Nucleus accumbens (tissue), 56 donors: ENCODE measurements at places on chromosomes 5 and 9.

- DNase-seq: no peak
These were observed 369.0 kb upstream of the RFX3 start for GRCh38 chr9:3894772-3895171.

DNA sequence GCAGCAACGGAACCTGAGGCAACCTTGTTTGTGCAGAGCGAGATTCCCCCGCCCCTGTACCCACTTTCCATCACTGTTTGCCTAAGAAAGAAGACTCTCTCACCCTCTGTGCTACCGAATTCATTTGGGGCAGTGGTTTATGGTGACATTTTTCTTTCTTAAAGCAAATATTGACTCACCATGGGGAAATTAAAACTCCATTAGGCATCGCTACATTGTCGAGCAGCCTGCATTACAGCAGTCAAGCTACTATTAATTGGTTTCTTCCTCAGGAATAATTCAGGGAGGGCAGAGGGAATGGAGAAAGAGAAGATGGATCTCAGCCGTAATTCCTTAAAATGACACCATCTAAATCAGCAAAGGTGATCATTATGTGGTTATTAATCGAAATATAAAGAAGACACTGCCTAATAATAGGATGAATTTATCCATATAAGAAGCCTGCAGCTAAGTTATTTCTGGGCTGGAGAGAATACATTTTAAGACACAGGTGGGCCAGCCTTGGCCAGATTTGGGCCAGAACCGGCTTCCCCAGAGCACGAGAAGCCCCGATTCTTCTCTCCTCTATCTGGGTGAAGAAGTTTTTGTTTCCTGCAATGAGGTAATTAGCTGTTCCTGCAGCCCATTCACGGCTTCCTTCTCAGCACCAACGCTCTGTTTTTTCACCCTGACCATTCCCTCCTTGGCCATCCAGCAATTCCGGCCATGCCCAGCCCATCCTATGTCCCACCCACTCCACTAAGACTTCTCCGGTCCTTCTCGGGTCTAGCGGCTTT is 16.8 kb downstream of the CFAP77 start:
- no peak for DNase-seq

DNA sequence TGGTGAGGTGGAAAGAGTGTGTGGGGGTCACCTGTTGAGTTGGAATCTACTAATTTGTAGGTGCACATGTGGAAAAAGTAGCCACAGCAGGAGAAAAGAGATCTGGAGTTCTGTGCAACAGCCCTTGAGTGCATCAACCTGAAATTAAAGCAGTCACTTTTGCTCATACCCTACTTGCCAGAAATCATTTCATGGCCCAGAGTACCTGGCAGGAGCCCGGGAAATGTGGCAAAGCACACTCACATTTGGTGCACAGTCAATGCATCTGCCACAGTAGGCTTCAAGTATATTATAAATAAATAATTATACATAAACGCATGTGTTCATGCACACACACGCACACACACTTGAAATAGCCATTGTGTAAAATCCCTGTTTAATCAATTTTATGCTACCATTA is 203.0 kb downstream of the ICE1 start:
- DNase-seq: no peak

DNA sequence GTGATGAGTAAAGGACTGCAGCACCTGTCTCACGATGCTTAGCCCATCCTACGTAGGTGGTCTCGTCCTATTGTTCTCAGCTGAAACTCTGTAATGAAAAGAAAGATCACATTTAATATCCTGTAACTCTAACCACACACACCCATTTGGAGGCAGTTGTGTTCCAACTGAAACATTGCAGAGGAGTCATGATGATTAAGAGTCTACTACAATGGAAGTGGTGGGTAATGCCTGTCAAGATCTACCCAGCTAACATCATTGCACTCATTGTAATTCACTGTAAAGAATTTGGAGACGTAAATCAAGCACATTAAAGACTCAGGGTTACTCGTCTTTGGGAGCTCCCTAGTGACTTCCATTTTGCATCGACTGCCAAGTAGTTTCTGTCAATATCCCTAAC is 106.0 kb upstream of the PTPN3 start:
- DNase-seq: peak; percentile 52

GRCh38 chr9:18075253-18075952 is 398.6 kb upstream of the ADAMTSL1 start:
- no peak for DNase-seq

DNA sequence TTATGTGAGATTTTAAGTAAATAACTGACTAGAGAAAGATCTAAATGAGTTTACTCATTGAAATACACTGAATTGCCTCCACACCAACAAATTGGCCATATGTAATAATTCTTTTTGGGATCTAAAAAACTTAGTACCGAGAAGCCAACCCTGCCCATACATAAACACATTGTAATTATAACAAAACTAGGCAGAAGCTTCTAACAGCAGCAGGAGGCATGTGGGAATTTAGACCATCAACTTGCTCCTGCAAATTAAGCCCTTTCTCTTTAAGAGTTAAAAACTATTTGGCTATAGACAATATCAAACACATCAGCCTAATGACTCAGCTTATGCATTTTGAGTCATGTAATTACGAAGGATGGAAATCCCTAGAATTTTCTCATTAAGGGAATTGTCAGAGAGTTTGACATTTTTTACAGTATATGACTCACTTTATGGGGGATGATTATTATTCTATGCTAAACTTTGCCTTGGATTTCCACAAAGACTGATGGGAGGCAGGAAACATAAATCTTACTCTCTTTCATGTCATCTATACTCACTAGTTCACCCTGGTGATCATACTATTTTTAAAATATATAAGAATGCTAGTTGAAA is 1.0 kb downstream of the IL7R start:
- DNase-seq: no peak

DNA sequence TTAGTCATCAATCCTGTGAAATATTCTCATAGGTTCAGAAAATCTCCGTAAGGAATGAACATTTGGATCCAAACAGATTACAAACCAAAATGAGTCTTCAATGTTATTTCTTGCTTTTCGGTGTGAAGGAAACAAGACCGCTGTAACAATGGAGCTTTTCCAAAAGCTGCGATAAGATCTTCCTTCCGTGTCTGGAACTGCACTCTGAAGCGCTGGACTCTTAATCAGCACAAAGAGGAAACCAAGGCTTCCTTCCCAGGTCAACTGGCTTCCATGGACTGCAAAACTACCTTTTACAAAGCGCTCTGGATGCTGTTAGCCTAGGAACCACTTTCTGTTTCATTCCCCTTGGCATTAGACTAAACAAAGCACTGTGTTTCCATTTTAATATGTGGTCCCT is 137.9 kb upstream of the BASP1 start:
- DNase-seq: no peak

DNA sequence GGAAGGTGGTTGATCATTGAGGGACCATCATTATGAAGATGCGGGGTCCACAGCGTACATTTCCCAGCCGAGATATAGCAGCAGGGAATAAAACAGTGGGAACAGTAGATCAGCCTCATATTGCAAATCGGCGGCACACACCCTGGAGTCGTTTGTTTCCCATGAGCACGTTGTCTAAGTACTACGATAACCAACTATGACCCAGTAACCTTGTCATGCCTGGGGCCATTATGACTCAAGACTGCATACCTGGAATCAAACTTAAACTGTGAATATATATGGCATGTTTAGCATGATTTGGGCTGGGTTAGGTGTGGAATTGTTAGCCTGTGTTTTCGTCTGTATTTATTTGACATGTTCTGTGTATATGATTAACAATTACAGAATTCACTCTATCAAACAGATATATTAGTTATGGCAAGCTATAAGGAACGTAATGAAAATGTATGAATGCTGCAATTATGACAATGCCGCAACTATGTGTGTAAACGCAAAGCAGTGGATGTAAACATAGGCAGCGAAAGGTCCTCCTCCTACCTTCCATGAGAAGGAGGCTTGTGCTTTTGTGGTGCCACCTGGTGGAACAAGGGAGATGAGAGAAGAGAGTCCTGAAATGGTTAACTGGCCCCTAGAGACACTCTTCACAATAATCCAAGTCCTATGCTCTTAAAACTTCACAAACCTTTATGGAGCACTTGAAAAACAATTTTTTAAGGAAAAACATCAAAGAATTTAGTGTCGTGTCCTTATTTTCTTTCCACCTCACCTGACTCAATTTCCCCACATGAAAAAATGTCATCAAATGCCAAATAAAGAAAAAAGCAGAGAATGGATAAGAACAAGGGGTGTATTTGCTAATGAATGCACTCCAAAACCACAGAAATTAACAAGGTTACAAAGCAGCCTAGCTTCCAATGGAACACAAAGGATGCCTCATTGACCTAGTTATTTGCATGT is 47.1 kb downstream of the SEMA5A start:
- DNase-seq: no peak

- no peak for DNase-seq
These were observed 137.1 kb upstream of the ERCC6L2 start for GRCh38 chr9:95738438-95738837.

- no peak for DNase-seq
These were observed 72.4 kb downstream of the HABP4 start for GRCh38 chr9:96522366-96522765.

DNA sequence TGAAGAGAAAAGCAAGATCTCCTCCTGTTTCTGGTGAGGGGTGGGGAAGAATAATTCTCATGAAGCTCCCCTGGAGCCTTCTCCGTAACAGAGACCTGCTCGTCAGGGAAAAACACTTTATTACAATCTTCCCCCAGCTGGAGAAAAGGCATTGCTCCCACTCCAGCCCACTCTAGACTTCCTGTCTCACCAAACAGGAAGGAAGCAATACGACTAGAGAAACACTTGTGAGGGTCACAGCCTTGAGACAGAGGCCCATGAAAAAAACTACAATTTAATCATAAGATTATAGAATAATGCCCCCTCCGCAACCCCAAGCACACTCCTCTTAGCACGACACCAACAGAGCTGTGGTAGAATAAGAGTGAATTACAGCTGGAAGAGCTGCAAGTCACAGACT is 197.2 kb upstream of the S1PR3 start:
- DNase-seq: no peak

- DNase-seq: no peak
These were observed 420.3 kb downstream of the GABRG2 start for GRCh38 chr5:162487528-162488525.

DNA sequence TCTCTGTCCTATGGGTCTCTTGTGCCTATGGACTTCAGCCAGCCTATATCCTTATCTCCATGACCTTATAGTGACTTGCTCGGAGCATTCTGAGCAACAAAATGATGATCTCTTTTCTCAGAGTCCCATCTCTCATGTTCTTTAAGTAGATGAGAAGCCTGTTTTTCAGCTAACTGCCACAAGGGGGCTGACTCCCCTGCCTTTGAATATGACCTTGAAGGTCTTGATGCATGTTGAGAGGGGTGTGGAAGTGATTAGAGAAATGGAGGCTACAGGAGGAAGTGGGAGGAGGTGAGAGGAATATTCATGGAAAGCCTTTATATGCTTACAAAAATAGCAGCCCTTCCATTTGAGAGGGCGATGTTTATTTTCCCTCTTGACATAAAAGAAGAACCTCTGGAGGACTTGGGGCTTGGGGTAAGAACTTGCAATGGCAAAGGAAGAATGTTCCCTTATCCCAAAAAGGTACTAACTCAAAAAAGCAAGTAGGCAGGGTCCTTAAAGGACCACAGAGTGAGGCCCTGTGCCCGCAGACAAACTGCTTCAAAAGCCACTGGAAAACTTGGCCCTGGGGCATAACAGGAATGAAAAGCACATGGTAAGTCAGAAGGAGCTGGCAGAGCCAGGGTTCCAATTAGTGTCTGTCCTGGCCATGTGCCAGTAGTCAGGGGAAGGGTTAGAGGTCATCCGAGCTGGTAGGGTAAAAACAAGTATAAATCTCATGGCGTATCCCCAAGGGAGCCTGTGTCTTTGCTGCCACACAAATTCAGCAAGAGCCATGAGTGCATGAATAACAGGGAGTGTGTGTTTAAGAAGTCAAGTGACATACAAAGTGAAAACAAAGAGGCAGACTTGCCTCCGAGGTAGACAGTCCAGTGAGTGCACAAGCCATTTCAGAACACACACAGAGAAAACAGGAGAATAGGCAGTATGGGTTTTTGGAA is 39.1 kb downstream of the FGD3 start:
- DNase-seq: no peak

DNA sequence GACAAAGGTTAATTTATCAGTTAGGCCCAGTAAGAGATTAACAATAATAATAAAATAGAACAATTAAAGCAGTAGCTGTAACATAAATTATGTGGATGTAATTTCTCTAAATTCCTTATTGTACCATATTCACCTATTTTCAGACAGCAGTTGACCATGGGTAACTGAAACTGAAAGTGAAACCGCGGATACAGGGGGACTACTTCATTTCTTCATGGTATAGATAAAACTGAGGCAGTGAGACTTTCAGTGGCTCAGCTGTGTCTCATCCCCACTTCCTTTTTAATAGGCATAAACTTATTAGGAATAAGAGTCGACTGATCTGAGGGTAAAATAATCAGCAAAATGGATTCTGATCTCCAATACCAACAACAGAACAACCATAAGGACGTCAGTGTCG is 174.0 kb upstream of the WWC1 start:
- no peak for DNase-seq

DNA sequence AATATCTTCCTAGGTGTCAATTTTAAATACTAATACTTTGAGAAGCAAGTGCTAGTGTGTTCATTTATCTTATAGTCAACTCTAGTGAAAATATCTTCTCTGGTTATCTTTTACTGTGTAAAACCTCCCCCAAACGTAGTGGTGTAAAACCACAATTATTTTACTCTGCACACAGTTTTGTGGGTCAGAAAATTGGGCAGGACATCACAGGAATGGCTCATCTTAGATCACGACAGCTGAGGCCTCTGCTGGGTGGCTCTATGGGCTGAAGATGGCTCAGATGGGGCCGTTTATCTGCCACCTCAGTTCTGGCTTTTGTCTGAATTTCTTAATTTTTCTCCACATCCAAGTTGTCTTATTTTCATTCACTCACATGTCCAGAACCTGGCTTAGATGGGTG is 457.2 kb upstream of the ACTBL2 start:
- DNase-seq: no peak

DNA sequence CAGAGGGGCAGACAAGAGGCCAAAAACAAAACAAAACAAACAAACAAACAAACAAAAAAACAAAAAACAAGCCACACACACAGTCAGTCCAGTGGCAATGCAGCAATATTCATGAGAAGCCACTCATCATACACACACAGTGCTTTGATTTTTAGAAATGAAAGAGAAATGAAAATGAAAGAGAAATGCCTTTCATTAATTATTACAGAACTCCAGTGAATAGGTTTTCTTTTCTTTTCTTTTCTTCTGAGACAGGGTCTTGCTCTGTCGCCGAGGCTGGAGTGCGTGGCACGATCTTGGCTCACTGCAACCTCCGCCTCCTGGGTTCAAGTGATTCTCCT is 36.9 kb downstream of the SPRY4 start:
- DNase-seq: no peak

DNA sequence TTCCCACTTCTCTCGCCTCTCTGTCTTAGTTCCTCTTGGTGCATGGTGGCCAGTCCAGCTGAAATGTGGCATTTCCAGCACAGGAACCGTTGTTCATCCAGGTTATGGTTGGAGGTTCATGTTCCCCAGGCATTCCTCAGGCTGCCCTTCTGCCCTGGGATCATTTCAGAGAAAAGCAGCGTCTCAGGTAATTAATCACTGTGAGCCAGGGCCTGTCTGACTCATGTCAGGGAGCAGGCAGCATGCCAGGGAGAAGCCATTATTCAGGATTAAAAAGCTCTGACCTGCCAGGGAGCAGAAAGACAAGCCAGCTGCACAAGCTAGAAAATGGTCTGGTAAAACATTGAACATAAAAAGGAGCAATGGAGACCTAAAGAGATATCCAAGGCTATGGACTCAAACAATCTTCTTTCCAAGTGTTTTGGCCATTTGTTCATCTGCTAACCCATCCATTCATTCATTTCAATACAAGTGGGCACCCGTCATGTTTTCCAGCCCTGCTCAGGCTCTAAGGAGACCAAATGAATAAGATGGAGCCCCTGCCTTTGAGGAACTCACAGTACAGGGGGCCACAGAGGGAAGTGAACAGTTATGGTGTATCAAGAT is 241.4 kb downstream of the DRD1 start:
- DNase-seq: no peak
